ENCODE measurements at places on chromosomes 6 and 20.

GRCh38 chr6:164870164-164870563 lies 439.2 kb downstream of the C6orf118 start:
- no peak overlapping the region for H3K27ac ChIP-seq
- H3K4me3 ChIP-seq = no peak overlapping the region
- no peaks in the 10 kb centered on the region for H3K4me1 ChIP-seq
- no peak for DNase-seq
- no peaks in the 10 kb centered on the region for H3K27me3 ChIP-seq

GRCh38 chr6:42135722-42136121 lies 6.7 kb downstream of the C6orf132 start:
- no peaks in the 10 kb centered on the region for H3K27me3 ChIP-seq
- H3K4me1 ChIP-seq = no peaks in the 10 kb centered on the region
- H3K4me3 ChIP-seq = no peak overlapping the region
- H3K36me3 ChIP-seq = no peaks in the 10 kb centered on the region
- no peak for DNase-seq

- no peak for DNase-seq
- H3K4me3 ChIP-seq = no peak overlapping the region
- H3K27me3 ChIP-seq = no peaks in the 10 kb centered on the region
- H3K36me3 ChIP-seq = peaks cover 10% of the 10 kb centered on the region
- no peak overlapping the region for H3K27ac ChIP-seq
- no peaks in the 10 kb centered on the region for H3K4me1 ChIP-seq
These were observed 31.9 kb downstream of the C6orf89 start for GRCh38 chr6:36917541-36918193.

GRCh38 chr20:4961746-4962145 lies 39.6 kb downstream of the SLC23A2 start:
- no peaks in the 10 kb centered on the region for H3K36me3 ChIP-seq
- peak overlapping the region; percentile 98 for H3K27ac ChIP-seq
- peak; percentile 71 for DNase-seq
- no peaks in the 10 kb centered on the region for H3K27me3 ChIP-seq

DNA sequence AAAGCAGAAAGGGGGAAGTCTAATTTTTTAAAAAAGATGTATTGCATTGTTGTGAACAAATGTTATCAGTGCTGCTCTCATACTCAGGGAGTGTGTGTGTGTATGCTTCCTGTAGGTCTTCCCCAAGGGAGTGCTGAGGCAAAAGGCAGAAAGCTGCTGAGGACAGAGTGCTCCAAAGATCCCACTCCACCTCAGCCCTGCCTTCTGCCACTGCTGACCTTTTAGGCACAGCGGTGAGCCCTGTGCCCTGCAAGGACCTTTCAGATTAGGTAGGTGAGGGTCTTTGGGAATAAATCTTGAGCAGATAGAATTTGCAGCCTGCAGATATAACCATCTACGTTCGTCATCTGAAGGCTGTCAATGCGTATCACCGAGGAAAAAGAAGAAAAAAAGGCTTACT lies 756.4 kb upstream of the MMS22L start:
- no peak for DNase-seq
- no peaks in the 10 kb centered on the region for H3K27me3 ChIP-seq
- no peak overlapping the region for H3K27ac ChIP-seq
- no peak overlapping the region for H3K4me3 ChIP-seq

GRCh38 chr6:150263765-150264404 lies 104.9 kb upstream of the IYD start:
- H3K27ac ChIP-seq = no peak overlapping the region
- no peaks in the 10 kb centered on the region for H3K27me3 ChIP-seq
- DNase-seq = no peak
- H3K4me3 ChIP-seq = no peak overlapping the region
- no peaks in the 10 kb centered on the region for H3K4me1 ChIP-seq

GRCh38 chr20:341682-342081 lies 5.2 kb upstream of the NRSN2 start:
- H3K4me3 ChIP-seq = no peak overlapping the region
- no peak for DNase-seq
- H3K36me3 ChIP-seq = no peaks in the 10 kb centered on the region
- no peak overlapping the region for H3K27ac ChIP-seq
- no peaks in the 10 kb centered on the region for H3K27me3 ChIP-seq

DNA sequence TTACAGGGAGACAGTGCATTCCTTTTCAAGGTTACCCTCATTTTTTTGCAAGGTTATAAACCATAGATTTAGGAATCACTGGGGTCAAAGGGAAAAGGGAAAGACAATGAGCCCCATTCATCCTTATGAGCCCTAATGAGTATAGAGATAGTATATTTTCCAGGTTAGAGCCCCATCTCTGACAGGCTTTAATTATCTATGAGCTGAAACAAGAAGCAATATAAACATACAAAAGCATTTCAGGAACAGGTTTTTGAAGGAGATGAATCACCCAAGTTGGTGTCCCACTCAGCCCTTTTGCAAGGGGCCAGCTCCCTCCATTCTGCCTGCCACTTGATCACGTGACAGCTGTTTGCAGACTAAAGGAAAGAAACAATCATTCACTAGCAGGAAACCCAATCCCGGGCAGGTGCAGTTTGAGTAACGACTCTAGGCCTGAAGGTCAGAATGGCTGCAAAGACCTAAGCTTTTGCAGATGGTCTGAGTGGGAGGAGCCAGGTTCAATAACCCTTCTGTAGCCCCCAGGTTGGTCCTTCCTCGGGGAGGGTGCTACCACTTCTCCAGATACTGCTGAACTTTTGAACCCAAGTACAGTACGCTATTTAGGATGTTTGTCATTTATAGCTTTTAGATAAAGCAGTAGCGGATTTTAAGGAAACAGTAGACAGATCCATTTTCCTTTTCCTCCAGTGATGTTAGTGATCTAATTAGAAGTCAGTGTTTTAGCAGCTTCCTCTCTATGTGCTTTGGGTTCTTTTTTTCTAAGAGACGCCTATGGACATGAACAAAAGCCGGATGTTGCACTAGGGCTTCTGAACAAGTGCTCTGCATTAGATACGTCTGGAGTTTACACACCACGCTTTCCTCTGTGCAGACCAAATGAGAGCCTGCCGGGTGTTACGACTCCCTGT lies 253.2 kb downstream of the SOX4 start:
- H3K27ac ChIP-seq = no peak overlapping the region
- no peak overlapping the region for H3K4me3 ChIP-seq
- H3K4me1 ChIP-seq = no peaks in the 10 kb centered on the region
- H3K27me3 ChIP-seq = no peaks in the 10 kb centered on the region

GRCh38 chr6:10478187-10479040 lies 42.7 kb upstream of the GCNT2 start:
- no peaks in the 10 kb centered on the region for H3K36me3 ChIP-seq
- no peak for DNase-seq
- no peaks in the 10 kb centered on the region for H3K4me1 ChIP-seq
- no peak overlapping the region for H3K27ac ChIP-seq

- H3K4me1 ChIP-seq = no peaks in the 10 kb centered on the region
- no peaks in the 10 kb centered on the region for H3K36me3 ChIP-seq
- H3K27me3 ChIP-seq = no peaks in the 10 kb centered on the region
- H3K4me3 ChIP-seq = no peak overlapping the region
These were observed 399.5 kb downstream of the QKI start for GRCh38 chr6:163813979-163814493.
